ENCODE measurements at places on chromosomes 11 and 22. TPM values are rescaled to one million over a fixed set of nuclear protein-coding genes. Genes with fewer than 3 reads are reported as not detected.
A peak's percentile ranks its signal among the peaks of the same experiment; 100 is the strongest.

GRCh38 chr11:12410006-12410728, 32.8 kb downstream of the PARVA start:
- no peak for DNase-seq

DNA sequence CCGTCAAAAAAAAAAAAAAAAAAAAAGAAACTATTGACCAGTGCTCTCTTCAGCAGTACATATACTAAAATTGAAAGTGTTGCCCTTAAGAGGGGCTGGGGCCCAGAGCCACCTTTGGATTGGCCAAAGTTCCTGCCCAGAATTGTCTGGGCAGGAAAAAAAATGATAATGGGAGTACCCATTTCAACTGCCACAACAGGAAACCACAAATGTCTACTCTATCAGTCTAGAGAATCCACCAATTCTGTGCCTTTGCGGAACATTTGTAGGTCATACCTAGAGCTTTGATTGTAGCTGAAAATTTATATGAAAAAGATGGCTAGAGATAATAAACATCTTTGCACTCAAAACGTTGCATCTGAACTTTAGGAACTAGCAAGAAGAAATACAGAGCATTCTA, 69.4 kb downstream of the FAM76B start:
- DNase-seq, result no peak

DNA sequence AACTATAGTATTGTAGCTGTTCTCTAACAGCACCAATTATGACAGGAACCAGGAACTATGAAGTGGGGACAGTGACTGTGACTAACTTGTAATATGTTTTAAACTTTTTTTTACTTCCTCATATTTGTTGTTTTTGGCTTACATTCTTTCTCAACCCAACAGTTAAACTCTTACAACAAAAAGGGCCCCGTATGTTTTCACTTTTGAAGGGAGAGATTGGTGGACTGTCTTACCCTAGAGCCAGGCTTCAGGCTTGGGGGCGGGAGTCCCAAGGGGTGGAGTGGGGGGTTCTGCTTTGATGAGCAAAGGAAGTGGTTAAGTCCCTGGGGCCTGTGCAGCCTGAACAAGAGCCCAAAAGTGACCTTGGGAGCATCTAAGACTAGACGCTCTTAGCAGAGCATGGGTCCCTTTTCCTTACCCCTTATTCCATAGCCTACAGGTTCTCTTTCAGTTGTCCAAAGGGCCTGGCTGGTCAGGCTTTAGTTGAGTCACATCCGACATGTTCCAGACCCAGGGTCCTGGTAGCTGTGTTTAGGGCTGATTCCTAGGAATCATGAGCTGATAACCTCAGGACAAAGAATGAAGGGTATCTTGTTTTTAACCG, 38.8 kb downstream of the STIM1 start:
- no peak for DNase-seq

Gene GPHA2
- not detected for total RNA-seq

Gene DDX25
- total RNA-seq, result not detected

Gene C11orf87
- total RNA-seq, result not detected

GRCh38 chr11:88179141-88179540, 3.9 kb upstream of the RAB38 start:
- DNase-seq, result peak; percentile 99
